ENCODE measurements at places on chromosomes 3 and 15.

DNA sequence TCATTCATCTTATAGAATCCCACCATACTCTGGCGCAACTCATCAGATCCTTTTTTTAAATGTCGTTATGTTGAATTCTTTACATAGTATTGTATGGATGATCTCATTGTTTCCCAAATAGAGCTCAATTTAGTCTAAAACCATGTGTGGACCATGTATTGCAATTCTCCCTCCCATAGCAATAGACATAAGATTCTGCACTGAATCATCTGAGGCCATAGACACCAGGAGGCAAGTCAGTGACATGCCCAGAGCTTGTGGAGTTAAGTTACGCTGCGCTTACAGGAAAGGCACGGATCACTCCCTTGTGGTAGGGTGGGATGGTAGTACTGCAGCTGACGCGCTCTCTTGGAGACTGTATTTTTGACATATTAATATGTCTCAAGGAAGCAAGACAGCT, 211.0 kb downstream of the GABRB3 start:
- no peak for DNase-seq

- DNase-seq: no peak
Observed at GRCh38 chr3:102030661-102031060, 181.3 kb downstream of the NFKBIZ start.

GRCh38 chr15:76196269-76197231, 114.7 kb downstream of the ETFA start:
- no peak for DNase-seq

DNA sequence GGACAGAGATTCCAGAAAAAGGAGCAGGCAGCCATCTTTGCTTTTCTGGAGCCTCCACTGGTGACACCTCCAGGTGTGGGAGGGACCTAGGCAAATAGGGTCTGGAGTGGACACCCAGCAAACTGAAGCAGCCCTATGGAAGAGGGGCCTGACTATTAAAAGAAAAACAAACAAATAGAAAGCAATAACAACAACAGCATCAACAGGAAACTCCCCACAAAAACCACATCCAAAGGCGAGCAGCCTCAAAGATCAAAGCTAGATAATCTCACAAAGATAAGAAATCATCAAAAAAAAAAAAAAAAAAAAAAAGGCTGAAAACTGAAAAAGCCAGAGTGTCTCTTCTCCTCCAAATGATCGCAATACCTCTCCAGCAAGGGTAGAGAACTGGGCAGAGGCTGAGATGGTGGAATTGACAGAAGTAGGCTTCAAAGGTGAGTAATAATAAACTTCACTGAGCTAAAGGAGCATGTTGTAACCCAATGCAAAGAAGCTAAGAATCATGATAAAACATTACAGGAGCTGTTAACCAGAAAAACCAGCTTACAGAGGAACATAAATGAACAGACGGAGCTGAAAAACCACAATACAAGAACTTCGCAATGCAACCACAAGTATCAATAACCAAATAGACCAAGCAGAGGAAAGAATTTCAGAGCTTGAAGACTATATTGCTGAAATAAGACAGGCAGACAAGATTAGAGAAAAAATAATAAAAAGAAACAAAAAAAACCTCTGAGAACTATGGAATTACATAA, 225.4 kb downstream of the CTNNB1 start:
- no peak for DNase-seq

- DNase-seq: no peak
Observed at GRCh38 chr3:32948625-32949445, 2.6 kb upstream of the CCR4 start.

DNA sequence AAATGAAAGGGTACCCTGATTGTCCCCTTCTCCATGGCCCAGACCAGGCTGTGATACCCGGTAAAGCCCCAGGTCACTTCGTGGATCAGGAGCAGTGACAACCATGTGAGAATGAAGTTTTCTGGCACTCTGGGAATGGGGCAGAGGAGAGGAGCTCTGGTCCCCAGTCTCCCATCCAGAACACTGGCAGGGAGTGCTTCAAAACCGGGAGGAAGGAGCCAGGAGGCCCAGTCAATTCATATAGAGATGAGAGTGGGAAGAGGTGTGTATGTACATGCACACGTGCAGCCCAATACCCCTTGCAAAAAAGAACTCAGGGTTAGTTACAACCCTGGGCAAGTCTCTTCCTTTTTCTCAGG, 101.4 kb upstream of the TLE3 start:
- no peak for DNase-seq

DNA sequence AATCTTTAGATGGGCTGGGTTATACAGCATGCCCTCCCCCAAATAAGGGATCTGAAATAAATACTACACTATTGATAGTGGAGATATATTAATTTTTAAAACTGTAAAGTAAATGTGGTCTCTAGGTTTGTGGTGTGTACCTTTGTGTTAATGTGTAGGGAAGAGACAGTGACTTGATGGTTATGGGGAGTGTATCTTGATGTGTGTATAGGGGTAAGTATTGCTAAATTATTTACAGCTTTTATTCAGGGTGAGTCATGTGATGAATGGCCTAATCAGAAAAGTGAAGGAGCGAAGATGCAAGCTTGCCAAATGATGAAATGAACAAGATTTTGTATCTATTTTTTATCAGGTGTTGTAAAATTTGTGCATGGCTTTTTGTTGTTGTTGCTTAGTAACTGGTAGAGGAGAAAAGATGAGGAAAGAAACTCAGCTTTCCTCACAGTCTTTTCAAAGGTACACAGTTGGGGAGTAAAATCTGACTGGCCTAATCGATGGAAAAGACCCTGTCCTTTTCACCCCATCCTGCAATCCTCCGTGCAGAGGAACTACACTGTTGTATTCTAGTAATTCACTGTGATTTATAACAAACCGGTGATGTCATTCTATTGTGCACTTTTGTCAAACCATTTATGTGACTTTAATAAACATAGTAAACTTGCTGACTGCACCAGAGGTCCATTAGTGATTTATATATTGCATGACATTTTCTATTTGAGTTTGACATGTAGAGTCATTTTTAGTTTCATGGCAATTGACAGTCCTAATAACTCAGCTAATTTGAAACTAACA, 17.7 kb downstream of the FEM1B start:
- no peak for DNase-seq

GRCh38 chr3:46517016-46517783, 19.4 kb downstream of the RTP3 start:
- DNase-seq: no peak

DNA sequence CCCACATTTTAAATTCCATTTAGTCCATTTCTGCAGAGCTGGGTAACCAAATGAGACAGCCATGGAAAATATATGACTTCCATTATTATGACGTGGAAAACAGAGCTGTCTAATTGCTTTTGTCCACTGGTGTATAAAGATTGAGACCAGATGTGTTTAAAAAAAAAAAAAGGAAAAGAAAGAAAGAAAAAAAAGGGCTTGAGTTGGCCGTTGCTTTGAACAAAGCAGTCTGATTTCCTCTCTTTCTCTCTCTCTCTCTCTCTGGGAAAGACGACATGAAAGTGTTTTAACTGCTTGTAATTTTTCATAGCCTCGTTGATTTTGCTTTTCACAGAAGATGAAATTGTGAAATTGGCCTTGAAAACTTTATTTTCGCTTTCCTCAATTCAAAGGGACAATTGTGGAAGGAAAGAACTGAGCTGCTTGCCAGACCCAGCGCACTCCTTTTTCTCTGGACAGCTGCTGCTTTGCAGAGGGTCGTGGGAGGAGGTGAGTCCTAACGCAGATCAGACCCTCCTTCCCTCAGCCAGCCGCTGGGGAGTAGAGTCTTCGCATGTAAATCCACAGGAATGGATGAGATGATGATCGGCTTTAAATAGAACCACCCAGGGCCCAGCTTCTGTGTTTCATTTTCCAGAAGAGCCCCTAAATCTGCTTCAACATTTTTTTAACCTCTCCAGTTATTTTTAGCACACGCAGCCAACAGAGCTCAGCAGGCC, 42.8 kb upstream of the UBE2E1 start:
- no peak for DNase-seq

DNA sequence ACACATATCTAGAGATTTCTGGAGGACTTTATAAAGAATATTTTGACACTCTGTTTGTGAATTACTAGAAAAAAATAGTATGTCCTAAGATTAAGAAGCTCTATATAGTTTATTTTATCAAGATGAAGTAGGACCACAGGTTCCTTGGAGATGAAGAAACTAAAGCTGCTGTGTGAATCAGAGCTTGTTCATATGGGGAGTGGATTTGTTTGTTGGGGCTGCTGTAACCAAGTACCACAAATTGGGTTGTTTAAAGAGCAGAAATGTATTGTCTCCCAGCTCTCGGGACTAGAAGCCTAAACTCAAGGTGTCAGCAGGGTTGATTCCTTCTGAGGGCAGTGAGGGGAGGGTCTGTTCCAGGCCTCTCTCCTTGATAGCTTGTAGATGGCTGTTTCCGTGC, 270.6 kb upstream of the UMPS start:
- DNase-seq: no peak

- DNase-seq: no peak
Observed at GRCh38 chr3:53023072-53023823, 22.6 kb downstream of the SFMBT1 start.

- no peak for DNase-seq
Observed at GRCh38 chr3:127800508-127800907, 21.8 kb downstream of the MGLL start.

- DNase-seq: no peak
Observed at GRCh38 chr15:87523516-87523915, 733.0 kb downstream of the NTRK3 start.

- DNase-seq: no peak
Observed at GRCh38 chr3:144771381-144771870, 799.8 kb downstream of the DIPK2A start.

- no peak for DNase-seq
Observed at GRCh38 chr15:72685925-72686794, at the start of the genes BBS4 and HIGD2B. BBS4 (plus strand) TSS chr15:72686207; CDS start chr15:72686228, 21 bp downstream. HIGD2B (minus strand) TSS chr15:72686182; CDS start chr15:72676374, 9,808 bp downstream.

DNA sequence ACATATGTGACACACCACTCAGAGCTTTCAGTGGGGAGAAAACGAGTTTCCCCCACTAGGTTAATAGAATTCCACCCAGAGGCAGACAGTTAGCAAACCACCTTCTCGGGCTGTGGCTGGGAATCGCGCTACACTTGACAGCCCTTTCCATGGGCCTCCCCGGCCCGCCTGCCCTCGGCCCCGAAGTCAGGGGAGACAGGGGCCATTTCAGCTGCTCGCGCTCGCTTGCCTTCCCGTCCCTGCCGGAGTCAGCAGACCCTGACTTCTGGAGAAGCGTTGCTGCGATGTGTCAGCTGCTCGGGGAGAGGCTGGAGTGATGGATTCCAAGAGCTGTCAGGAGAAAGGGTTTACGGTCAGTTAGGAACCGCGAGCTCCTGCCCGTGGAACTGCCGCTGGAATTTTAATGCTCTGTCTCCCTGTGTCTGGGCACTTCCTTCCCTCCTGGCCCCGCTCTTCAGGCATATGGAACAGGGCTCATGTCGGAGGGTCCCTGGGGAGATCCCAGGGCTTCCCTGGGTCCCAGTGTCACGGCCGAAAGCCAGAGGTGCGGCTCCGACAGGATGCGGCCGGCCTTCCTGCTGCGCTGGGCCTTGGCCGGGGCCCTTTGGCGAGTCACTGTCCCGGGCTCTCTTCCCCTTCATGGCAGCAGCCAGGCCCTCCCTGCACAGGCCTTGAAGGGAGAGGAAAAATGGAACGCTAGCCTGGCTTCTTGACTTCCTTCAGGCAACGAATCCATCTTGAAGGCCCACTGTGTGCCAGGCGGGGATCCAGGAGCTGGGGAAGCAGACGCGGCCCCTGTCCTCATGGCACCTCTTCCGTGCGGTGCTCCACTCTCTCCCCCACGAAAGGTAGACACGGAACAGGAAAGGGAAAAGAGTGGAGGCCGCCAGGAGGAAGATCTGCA, 38.4 kb upstream of the VPS8 start:
- DNase-seq: no peak

GRCh38 chr3:156787926-156788663, 38.1 kb upstream of the LEKR1 start:
- no peak for DNase-seq

GRCh38 chr15:70643106-70643782, 120.1 kb downstream of the UACA start:
- no peak for DNase-seq

GRCh38 chr3:134065252-134066157, 35.8 kb upstream of the SLCO2A1 start:
- DNase-seq: no peak

DNA sequence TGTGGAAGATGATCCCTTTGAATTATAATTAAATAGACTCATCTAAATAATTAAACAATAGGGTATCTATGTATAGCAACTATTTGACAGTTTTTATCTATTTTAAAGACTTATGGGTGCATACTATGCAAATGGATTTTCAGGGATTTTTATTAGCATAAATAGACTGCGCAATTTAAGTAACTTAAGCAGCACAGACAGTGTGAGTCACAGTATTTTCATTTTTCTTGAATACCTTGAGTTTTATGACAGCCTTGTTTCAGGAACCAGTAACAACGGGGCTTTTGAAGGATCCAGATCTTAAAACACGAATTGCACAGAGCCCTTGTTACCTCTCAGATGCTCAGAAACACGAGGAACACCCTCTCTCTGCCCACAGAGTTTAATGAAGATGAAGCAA, 175.5 kb upstream of the CD96 start:
- no peak for DNase-seq

DNA sequence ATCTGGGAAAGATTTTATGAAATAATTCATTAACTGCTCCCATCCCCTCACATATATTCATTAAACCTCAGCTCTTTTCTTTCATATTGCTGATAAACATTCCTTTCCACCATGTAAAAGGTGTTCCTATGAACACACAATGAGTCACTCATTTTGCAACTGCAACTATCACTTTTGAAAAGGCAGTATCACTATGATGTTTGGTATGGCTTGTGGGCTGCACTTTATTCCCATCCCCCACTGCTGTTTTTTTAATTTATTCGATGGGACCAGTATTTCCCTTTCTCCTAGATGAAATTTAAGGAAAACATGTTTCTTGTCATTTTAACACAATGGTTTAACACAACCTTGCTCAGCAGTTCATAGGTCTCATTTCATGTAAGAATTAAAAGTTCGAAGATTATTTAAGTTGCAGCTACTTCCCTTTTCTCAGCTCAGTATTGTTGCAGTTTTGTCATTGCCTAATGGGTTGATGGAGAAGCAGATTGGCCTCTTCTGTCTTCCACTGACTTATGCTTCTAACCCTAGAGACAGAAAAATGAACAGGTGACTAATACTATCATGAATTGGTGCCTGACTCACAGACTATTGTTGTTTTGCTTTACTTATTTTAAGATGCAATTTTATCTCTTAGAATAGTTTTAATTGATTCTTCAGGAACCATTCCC, 280.3 kb downstream of the ZPLD1 start:
- no peak for DNase-seq

Data from esophagus squamous epithelium (tissue), 5 donors.